ENCODE measurements at places on chromosomes 11 and 22. TPM values are rescaled to one million over a fixed set of nuclear protein-coding genes. Genes with fewer than 3 reads are reported as not detected.

DNA sequence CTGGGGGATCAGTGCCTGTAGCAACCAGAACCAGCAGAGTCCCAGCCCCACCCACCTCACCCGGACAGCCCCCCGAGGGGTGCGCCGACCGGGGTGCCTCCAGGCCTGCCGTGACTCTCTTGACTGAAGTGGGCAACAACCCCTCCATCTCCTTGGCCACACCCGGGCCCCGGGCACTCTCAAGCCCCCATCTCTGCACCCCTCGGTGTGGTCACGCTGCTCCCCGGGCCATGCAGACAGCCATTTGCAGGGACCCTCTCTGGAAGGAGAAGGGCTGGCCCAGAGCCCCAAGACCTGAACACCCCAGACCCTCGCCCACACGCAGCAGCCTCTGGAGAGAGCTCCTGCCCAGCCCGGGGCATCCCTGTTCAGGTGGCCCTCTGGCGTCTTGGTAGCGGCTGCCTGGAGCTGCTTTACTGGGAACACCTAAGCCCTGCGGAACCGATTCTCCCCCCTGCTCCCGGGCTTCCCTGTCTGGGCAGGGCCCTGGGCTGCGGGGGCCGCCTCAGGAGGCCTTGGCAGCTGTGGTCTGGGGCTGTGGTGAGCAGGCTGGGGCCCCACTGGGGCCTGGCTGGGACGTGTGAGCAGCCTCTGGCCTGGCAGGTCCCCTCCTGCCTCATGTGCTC, 84.9 kb downstream of the WNT7B start:
- H3K27me3 ChIP-seq: no peaks in the 10 kb centered on the region
- H3K4me1 ChIP-seq: no peaks in the 10 kb centered on the region
- peak; percentile 36 for DNase-seq
- H3K4me3 ChIP-seq: no peak overlapping the region

DNA sequence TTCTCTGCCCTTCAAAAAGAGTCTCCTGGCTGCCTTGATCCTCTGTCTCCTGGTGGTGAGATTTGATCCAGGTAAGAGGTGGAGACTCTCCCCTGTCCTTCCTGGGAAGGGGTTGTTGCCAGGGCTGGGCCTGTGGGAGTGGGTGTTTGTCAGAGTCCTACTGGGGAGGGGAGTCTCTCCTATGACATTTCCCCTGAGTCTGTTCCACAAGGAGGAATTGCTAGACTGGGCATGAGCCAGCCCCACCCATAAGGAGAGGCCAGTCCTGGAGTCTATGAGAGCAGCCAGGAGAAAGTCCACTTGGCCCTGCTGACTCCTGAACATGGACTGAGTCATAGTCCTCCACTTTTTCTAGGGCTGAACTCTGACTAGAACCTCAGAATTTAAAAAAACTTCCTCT, 7.4 kb downstream of the PEX26 start:
- no peak overlapping the region for H3K27ac ChIP-seq
- DNase-seq: no peak
- no peaks in the 10 kb centered on the region for H3K27me3 ChIP-seq
- no peaks in the 10 kb centered on the region for H3K36me3 ChIP-seq

DNA sequence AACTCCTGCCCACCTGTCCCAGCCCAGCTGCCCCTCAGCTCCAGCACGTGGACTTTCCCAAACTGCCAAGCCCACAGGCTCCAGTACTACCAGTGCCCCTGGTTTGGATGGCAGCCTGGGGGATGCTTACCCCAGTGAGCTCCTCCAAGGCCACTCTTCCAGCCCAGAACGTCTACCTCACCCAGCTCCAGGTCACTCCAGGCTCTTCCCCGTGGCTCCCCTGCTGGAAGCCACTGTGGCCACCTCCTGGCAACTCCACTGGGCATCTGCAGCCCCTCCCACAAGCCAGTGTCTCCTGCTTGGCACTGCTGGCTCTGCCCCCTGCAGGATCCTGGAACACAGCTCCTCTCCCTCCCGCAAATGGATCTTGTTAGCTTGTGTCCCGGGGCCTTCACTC, 29.3 kb downstream of the LMO1 start:
- no peak for DNase-seq
- no peaks in the 10 kb centered on the region for H3K4me1 ChIP-seq
- no peaks in the 10 kb centered on the region for H3K27me3 ChIP-seq
- H3K4me3 ChIP-seq: no peak overlapping the region
- H3K27ac ChIP-seq: no peak overlapping the region

DNA sequence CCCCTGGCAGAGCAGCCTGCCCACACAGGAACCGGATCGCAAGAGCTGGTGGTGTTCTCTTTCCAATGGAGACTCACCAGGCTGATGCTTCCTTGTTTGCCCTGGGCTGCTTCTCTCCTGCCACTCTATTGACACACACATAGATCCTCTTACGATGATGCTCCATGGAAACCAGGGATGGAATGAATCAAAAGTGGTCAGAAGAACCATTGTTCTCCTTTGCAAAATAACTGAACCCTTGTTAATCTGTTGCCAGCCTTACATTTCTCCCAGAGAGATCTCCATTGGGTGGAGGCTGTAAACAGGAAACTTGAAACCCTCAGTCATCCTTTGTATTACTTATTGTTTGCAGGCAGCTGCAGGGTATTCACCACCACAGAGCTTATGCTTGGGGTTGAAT, 24.6 kb upstream of the LDLRAD3 start:
- no peaks in the 10 kb centered on the region for H3K4me1 ChIP-seq
- H3K36me3 ChIP-seq: no peaks in the 10 kb centered on the region
- H3K4me3 ChIP-seq: no peak overlapping the region
- H3K27me3 ChIP-seq: no peaks in the 10 kb centered on the region
- DNase-seq: no peak
- no peak overlapping the region for H3K27ac ChIP-seq

DNA sequence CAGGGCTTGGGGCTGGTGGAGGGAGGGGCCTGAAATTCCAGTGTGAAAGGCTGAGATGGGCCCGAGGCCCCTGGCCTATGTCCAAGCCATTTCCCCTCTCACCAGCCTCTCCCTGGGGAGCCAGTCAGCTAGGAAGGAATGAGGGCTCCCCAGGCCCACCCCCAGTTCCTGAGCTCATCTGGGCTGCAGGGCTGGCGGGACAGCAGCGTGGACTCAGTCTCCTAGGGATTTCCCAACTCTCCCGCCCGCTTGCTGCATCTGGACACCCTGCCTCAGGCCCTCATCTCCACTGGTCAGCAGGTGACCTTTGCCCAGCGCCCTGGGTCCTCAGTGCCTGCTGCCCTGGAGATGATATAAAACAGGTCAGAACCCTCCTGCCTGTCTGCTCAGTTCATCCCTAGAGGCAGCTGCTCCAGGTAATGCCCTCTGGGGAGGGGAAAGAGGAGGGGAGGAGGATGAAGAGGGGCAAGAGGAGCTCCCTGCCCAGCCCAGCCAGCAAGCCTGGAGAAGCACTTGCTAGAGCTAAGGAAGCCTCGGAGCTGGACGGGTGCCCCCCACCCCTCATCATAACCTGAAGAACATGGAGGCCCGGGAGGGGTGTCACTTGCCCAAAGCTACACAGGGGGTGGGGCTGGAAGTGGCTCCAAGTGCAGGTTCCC, at the start of gene APOC3:
TSS of gene APOC3 (plus strand) at position 383 of the 659 bp plus-strand sequence. CDS start 676 bp downstream, outside the sequence.
- no peaks in the 10 kb centered on the region for H3K36me3 ChIP-seq
- no peak within 1 kb of the TSS for H3K27ac ChIP-seq
- H3K4me3 ChIP-seq: no peak within 1 kb of the TSS
- DNase-seq: no peak
- no peaks in the 10 kb centered on the region for H3K4me1 ChIP-seq
- no peaks in the 10 kb centered on the region for H3K27me3 ChIP-seq

GRCh38 chr11:115498354-115498753, 5.9 kb downstream of the CADM1 start:
- no peak overlapping the region for H3K4me3 ChIP-seq
- no peak overlapping the region for H3K27ac ChIP-seq
- no peaks in the 10 kb centered on the region for H3K36me3 ChIP-seq
- H3K27me3 ChIP-seq: no peaks in the 10 kb centered on the region
- DNase-seq: no peak
- H3K4me1 ChIP-seq: no peaks in the 10 kb centered on the region

GRCh38 chr11:65113839-65114238, 2.2 kb downstream of the TM7SF2 start:
- peaks cover 38% of the 10 kb centered on the region for H3K4me1 ChIP-seq
- H3K27ac ChIP-seq: peak overlapping the region; percentile 58
- H3K27me3 ChIP-seq: no peaks in the 10 kb centered on the region
- H3K4me3 ChIP-seq: no peak overlapping the region
- H3K36me3 ChIP-seq: no peaks in the 10 kb centered on the region

MFNG gene
- 2.5 TPM for total RNA-seq

DNA sequence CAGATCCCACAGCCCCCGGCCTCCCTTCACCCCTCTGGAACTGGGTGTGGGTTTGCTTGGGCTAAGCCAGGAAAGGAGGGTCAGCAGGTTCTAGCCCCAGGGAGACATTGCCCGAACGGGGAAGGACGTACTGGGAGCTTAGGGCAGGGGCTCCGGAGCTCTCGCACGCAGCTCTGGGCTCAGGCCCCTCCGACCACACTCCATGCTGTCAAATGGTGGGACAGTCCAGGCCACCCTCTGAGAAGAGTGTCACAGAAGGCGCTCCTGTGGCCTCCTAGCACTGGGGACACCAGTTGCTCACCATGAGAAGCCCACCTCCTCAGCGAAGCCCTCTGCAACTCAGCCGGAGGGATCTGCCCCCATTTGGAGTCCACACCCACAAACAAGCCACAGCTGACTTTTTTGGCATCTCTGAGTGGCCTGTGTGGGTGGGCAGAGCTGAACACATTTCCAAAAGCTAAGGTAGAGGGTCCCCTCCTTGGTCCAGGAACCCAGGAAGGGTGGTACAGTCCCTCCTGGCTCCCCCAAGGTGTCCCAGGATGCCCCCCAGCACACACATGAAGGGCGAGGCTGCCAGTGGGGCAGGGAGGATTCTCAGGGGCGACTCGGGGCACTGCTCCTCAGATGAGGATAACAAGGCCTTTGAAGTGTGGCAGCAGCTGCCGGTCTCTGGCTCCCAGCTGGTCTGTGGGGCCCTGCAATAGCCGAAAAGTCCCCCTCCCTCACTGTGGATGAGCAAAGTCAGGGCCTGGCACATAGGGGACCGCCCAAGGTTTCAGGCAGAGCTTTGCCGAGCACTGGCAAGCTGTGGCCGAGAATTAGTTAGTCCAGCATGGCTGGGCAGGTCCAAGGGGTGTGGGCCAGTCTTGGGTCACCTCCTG, 13.0 kb upstream of the TEF start:
- H3K27ac ChIP-seq: peak overlapping the region; percentile 75
- H3K4me3 ChIP-seq: peak overlapping the region; percentile 56
- peaks cover 13% of the 10 kb centered on the region for H3K4me1 ChIP-seq
- no peaks in the 10 kb centered on the region for H3K27me3 ChIP-seq
- no peaks in the 10 kb centered on the region for H3K36me3 ChIP-seq

PGA3 gene
- total RNA-seq: 0.13 TPM
